NCI-H69 (cell line): ENCODE measurements at places on chromosomes 7 and 10.

DNA sequence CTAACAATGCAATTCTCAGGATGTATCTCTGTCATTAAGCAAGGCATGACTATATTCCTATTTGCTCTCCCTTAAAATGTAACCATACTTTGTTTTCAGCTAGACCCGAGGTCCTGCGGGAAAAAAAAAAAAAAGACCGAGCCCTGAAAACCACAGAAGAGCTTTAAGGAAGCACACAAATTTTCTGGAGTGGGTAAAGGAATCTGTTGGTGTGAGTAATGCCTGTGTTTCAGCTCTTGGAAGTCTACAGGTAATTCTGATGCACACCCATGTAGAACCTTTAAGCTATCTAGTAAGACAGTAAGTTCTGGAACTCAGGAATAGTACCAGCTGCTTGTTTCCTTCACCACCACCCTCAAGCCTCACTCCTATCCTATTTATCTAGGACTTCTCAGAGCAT is 351.1 kb downstream of the PARD3 start:
- no peak for DNase-seq

- DNase-seq, result no peak
These were observed 241.7 kb upstream of the PLXNA4 start for GRCh38 chr7:132817949-132818348.

DNA sequence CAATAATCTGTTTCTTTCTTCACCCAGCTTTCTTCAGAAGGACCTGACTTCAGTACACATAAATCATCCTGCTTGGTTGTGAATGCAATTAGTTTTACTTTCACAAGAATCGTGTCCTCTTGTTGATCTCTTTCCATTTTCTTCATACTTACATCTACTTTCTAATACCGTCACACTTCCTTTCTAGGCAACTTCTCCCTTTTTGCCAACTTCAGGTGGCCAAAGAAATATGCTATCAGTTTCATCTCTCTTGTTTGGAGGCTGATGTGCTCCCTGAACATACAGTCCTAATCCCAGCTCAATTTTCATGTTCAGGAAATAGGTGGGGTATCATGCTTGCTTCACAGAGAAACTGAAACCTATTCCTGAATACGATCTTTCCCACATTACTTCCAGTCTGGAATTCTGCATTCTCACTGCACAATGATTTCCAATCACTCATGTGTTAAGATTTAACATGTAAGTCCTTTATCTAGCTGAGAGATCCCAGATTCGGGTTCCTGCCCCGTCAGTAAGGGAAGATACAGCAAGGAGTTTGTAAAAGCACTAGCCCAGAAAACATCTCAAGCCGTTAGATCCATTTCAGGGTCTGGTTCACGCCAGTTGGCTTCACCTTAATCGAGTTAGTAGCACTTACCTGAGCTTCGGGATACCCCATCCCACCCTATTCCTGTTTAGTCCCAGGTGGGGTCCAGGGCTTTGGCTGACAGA is 994 bp downstream of the SLC25A28 start:
- peak; percentile 27 for DNase-seq

GRCh38 chr10:30098629-30099028 is 39.2 kb upstream of the JCAD start:
- DNase-seq, result no peak

DNA sequence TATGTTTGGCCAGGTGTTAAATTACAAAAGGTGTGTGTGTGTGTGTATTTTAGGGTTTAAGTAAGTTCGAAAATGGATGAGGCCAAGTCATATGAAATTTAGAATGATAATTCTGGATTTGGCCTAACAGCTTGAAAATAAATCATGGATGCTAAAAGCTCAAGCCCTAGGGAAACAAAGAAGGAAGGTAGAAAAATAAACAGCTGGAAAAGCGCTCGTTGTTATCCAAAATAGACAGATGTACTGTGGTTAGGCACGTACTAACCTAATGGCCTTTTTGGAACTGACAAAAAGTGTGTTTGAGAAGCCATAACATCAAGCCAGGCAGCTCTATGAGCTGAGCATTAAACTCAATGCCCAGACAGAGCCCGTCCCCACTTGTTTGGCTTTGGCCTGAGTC is 17.5 kb upstream of the PALS2 start:
- no peak for DNase-seq
